Right renal pelvis (tissue), 4 donors: ENCODE measurements at places on chromosomes 11 and 22.
A peak's percentile ranks its signal among the peaks of the same experiment; 100 is the strongest.

DNA sequence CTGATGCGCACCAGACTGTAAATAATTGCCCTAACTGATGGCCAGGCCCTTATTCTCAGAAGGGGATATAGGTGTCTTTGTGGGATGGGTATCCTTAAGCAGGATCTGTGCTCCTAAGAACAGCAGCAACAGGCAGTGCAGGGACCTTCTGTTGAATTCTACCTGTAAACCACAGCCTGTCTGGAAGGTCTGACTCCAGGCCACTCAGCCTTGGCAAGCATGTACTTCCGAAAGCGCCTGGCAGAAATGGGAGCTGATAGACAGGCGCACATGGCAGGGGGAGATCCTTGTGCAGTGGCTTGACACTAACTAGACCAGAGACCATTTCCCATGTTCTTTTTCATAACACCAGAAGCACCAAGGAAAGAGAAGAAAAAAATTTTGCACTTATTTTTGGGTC, 59.0 kb downstream of the C22orf31 start:
- DNase-seq: no peak

GRCh38 chr11:38060920-38061319, 1462.9 kb upstream of the RAG2 start:
- no peak for DNase-seq

DNA sequence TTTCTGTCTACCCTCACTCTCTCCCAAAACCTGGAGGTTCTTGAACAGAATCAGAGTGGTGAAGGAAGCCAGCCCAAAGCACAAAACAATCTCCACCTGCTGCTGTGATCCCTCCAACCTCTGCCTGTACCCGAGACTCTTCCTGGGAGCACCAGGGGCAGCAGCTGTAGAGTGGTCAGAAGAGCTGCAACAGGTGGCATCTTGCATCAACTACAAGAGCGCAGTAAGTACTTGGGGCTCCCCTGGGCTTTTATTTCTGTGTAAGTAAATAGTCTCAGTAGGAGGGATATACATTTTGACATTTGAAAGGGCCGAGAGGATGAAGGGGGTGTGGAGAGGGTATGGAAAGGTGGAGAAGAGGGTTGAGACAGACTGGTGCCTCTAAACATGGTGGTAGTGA, 8.3 kb upstream of the UBQLNL start:
- DNase-seq: no peak

GRCh38 chr11:69909561-69910518, 90.6 kb upstream of the FGF3 start:
- no peak for DNase-seq

- peak; percentile 35 for DNase-seq
These were observed at the start of gene PITPNM1 for GRCh38 chr11:67504950-67505581. Gene PITPNM1, minus strand, starts transcription at chr11:67505363. Its CDS starts 1,183 bp downstream, at chr11:67504180.

- DNase-seq: no peak
These were observed 36.5 kb downstream of the NADSYN1 start for GRCh38 chr11:71489311-71490043.

- no peak for DNase-seq
These were observed 85.1 kb upstream of the NAV2 start for GRCh38 chr11:19627566-19627965.

- DNase-seq: no peak
These were observed 607 bp upstream of the ROBO4 start for GRCh38 chr11:124898263-124898680.

GRCh38 chr22:47587361-47587760, 824.9 kb downstream of the TBC1D22A start:
- no peak for DNase-seq

- DNase-seq: no peak
These were observed 5.4 kb downstream of the TBC1D10C start for GRCh38 chr11:67409261-67409666.

DNA sequence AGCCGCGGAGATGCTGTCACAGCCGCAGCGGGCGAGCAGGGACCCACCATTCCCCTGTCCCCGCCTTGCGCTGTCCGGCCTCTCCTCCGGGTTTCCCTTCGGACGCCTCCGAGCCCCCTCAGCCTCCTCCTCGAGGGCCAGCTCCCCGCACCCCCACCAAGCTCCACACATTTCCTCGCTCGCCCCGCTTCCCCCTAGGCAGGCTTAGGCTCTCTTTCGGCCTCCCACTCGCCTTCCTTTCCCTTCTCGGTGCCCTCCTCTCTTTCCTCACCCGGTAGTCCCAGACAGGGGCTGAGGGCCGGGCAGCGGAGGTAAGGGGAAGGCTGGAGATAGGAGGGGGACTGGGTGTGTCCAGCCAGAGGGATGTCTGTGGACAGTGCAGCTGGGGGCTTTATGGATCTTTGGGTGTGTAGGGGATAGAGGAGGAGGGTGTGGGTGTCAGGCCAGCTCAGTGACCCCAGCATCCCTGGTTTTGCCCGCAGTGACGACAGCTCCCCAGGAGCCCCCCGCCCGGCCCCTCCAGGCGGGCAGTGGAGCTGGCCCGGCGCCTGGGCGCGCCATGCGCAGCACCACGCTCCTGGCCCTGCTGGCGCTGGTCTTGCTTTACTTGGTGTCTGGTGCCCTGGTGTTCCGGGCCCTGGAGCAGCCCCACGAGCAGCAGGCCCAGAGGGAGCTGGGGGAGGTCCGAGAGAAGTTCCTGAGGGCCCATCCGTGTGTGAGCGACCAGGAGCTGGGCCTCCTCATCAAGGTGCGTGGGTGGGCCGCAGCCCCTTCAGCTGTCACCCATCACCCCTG, 1.6 kb downstream of the KCNK4 start:
- DNase-seq: no peak

GRCh38 chr11:27201454-27202302, 161.1 kb downstream of the BBOX1 start:
- DNase-seq: peak; percentile 90

- DNase-seq: no peak
These were observed 1031.2 kb downstream of the BRD1 start for GRCh38 chr22:48796310-48797015.

DNA sequence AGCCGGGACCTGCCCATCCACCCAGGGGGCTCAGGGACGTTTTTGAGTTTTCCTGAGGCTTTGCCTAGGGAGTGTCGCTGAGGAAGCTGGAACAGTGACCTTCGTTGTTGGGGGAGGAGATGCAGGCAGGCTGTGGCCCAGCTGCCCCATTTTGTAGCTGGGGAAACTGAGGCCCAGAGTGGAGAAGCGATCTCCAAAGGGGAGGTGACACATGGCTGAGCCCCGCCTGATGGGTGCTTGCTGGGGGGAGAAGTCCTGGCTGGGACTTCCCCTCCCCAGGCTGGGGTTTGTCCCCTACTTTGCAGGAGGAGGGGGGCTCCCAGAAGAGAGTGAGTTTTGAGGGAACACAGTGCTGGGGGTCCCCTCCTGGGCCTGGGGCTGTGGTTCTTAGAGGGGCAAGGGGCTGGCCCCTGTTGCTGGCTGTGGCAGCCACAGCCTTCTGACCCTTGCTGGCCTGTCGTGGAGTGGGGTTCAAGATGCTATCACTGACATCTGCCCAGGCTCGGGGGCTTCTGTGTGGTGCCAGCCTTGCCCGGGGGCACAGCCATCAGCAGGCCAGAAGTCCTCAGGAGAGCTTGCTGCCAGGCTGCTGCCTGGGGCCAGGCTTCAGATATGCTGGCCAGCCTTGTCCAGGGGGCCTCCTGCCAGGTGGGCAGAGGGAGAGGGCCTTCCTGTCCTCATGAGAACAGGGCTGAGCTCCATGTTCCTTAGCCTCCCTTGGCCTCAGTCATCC, 21.4 kb downstream of the KCNQ1 start:
- DNase-seq: no peak

GRCh38 chr11:78030429-78031325, 7.6 kb upstream of the KCTD14 start:
- DNase-seq: peak; percentile 66

DNA sequence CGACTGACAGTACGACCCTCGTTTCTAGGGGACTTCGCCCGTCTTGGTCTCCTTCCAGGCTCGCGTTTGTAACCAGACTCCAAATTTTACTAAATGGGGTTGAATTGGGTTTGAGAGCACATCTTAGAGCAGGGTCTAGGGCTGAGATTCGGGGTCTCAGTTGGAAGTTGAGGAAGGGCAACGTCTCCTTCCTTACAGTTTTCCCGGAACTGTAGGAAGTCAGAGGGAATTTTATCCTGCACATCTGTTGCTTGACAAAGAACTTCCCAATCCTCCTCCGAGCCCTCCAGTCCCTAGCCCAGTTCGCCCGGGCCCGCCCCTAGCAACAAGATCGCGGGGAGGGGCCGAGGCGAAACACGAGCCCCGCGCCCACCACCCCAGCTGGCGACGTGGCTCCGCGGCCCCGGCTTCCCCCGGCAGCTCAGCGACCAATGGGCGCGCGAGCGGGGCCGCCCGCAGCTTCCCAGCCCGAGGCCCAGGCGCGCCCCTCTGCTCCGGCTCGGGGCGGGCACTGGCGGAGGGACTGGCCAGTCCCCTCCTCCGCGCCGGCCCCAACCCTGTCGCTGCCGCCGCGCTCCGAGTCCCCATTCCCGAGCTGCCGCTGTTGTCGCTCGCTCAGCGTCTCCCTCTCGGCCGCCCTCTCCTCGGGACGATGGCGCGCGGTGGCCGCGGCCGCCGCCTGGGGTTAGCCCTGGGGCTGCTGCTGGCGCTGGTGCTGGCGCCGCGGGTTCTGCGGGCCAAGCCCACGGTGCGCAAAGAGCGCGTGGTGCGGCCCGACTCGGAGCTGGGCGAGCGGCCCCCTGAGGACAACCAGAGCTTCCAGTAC, at the start of gene RCN1:
Gene RCN1 (plus strand): TSS at position 530 of the 826 bp plus-strand sequence. CDS start 123 bp downstream, at position 653.
- peak; percentile 78 for DNase-seq

DNA sequence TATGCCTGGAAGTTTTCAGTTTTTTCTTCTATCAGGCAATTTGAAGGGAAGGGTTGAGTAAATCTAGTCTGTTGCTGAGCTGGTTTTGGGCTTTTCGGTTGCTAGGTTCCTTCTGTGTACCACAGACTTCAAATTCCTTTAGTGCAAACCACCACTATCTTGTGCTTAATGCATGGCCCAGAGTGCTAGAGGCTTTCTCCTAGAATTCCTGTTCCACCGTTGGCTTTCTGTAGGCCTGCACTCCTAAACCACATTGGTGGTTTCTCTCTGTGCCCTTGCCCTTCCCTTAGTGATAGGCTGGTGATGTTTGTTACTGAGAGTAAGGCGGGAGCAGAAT, 47.1 kb upstream of the CTSC start:
- DNase-seq: no peak

DNA sequence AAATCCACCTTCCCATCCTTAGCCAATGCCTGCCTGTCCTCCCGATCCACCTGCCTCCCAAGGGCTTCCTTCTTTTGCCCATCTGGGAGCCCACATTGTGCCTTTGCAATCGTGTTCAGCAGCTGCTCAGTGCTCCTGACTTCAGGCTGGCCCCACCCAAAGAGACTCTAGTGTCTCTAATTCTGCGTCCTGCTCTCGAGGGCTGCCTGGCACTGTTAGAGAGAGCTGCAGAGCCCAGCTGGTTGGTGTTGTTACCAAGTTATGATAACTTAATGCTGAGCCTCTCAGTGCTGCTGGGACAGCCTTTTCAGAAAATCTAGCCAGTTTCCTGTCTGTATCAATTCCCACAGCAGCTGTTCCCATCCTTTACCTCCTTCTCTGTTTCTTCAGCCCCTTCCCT, 69.1 kb downstream of the MICAL2 start:
- DNase-seq: no peak

- DNase-seq: no peak
These were observed 89.8 kb upstream of the LIN7C start for GRCh38 chr11:27596388-27596787.

DNA sequence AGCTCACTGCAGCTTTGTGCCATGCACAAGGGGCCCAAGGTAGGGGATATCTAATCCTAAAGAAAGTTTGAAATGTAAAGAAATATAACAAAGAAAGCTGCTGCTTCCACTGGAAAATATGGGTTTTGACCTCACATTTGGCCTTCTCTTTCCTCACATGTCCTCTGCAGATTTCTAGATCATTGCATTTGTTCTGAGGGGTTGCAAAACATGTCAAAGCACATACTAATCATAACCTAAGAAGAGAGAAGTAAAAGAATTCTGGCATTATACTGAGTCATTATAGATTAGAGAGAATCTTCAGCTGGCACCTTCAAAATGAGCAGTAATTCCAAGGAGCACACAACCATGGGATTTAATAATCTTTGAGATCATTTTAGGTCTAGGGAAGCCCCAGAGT, 92.5 kb upstream of the CHRM4 start:
- no peak for DNase-seq

GRCh38 chr11:21988477-21988876, 204.4 kb upstream of the ANO5 start:
- no peak for DNase-seq

- no peak for DNase-seq
These were observed 31.6 kb upstream of the WNT11 start for GRCh38 chr11:76237914-76238313.

DNA sequence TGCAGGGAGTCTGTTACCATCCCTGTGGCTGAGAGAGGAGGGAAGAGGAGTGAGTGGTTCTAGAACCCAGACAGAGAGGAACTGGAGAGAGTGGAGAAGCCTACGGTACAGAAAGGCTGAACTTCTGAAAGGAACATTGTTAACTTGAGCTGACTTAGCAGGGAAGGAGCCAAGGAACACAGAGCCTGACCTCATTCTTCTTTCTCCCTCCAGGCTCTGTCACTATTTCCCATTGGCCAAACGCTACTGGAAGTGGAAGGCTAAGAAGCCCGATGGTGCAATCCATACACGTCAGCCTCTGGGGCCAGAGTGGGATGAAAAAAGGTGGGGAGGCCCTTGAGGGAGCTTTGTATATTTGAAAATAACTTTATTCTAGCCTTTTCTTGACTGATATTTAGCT, 16.5 kb upstream of the WT1 start:
- no peak for DNase-seq

GRCh38 chr11:29119707-29120618, 896.9 kb downstream of the KCNA4 start:
- no peak for DNase-seq

- no peak for DNase-seq
These were observed 572.3 kb upstream of the RAG2 start for GRCh38 chr11:37170311-37170710.

DNA sequence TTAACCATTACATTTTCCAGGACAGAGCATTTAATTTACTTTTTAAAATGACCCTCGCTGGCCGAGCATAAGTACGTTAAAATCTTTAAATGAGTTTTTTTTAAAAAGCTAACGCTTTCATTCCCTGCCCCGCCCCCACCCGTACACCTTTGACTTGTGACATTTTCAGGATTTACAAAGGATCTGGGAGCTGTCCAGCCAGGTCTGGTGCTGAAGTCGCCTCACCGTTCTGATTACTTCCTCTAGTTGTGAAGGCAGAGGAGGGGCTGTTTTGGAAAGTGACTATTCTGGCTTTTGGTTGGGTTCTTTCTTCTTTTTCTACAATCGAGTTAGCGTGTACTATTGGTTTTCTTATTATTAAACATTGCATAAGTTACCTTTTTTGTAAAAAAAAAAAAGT, 2.9 kb downstream of the C11orf87 start:
- DNase-seq: peak; percentile 20

DNA sequence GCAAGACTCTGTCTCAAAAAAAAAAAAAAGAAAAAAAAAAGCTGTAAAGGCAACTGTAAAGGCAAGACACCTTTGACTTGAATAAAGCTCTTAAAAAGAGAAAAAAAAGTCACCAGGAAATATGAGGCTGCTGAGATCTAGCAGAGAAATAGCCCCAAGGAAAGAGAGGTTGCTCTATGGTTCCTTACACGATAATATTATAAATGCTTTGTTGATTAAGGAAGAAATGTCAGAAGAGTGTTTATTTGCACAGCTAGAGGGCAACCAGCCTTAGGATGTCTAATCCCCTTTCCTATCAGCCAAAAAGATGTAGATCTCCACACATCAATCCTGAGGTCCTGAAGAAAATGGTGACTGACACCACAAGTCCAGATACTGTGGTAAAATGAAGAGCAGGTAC, 32.0 kb downstream of the RBFOX2 start:
- no peak for DNase-seq

GRCh38 chr11:102564110-102564509, 33.6 kb upstream of the MMP7 start:
- DNase-seq: no peak
